Activated T-helper 1 cell treated with anti-CD3 and anti-CD28 coated beads, Interleukin-12 subunit alpha, Interleukin-12 subunit beta, Interleukin-2, Interleukin-4 antibody, amounts not matched to agents 30 ng/mL and 10 ng/mL and 1 ng/mL, durations not matched to agents 14 hours and 24 hours and 36 hours (primary cell): ENCODE measurements at places on chromosomes 16 and 17.

- peaks cover 30% of the 10 kb centered on the region for H3K4me1 ChIP-seq
- no peak overlapping the region for H3K27ac ChIP-seq
- H3K27me3 ChIP-seq: peaks cover 2% of the 10 kb centered on the region
- no peaks in the 10 kb centered on the region for H3K36me3 ChIP-seq
- no peak overlapping the region for H3K4me3 ChIP-seq
These were observed 92.9 kb downstream of the C16orf78 start for GRCh38 chr16:49466529-49466831.

- no peaks in the 10 kb centered on the region for H3K36me3 ChIP-seq
- no peak overlapping the region for H3K4me3 ChIP-seq
- H3K4me1 ChIP-seq: no peaks in the 10 kb centered on the region
These were observed 276.5 kb downstream of the KIF2B start for GRCh38 chr17:54099221-54099620.

DNA sequence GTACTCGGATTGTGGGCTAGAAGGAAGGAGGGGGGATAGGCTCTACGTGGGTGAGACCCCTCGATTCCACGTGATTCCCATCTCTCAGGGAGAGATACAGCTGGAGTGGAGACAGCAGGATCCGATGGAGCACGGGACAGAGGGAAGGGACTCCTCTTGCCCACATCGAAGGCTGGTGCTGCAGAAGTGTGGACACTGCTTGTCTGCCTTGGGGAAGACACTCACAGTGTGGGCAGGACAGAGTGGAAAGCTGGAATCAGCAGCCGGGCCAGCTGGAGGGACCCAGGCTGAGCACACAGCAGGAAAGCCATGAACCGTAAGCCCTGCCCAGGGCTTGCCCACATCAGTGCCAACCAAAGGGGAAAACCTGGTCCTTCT is 42.1 kb upstream of the RPH3AL start:
- no peak for DNase-seq
- peaks cover 6% of the 10 kb centered on the region for H3K4me1 ChIP-seq
- H3K27me3 ChIP-seq: no peaks in the 10 kb centered on the region
- H3K27ac ChIP-seq: no peak overlapping the region
- H3K4me3 ChIP-seq: no peak overlapping the region
- peaks cover 12% of the 10 kb centered on the region for H3K36me3 ChIP-seq

- peaks cover 73% of the 10 kb centered on the region for H3K4me1 ChIP-seq
- H3K4me3 ChIP-seq: peak overlapping the region; percentile 82
- peaks cover 4% of the 10 kb centered on the region for H3K27me3 ChIP-seq
- DNase-seq: no peak
- peak overlapping the region; percentile 75 for H3K27ac ChIP-seq
- H3K36me3 ChIP-seq: peaks cover 8% of the 10 kb centered on the region
These were observed 2.3 kb downstream of the DLG4 start for GRCh38 chr17:7217113-7217987.

GRCh38 chr17:5672815-5673430 is 88.6 kb upstream of the NLRP1 start:
- no peak overlapping the region for H3K4me3 ChIP-seq
- peaks cover 10% of the 10 kb centered on the region for H3K27me3 ChIP-seq
- DNase-seq: no peak
- no peaks in the 10 kb centered on the region for H3K36me3 ChIP-seq

- H3K27me3 ChIP-seq: peaks cover 22% of the 10 kb centered on the region
- no peak overlapping the region for H3K4me3 ChIP-seq
- H3K4me1 ChIP-seq: no peaks in the 10 kb centered on the region
- peaks cover 2% of the 10 kb centered on the region for H3K36me3 ChIP-seq
- DNase-seq: no peak
These were observed 54.3 kb upstream of the B4GALNT2 start for GRCh38 chr17:49078248-49078647.

DNA sequence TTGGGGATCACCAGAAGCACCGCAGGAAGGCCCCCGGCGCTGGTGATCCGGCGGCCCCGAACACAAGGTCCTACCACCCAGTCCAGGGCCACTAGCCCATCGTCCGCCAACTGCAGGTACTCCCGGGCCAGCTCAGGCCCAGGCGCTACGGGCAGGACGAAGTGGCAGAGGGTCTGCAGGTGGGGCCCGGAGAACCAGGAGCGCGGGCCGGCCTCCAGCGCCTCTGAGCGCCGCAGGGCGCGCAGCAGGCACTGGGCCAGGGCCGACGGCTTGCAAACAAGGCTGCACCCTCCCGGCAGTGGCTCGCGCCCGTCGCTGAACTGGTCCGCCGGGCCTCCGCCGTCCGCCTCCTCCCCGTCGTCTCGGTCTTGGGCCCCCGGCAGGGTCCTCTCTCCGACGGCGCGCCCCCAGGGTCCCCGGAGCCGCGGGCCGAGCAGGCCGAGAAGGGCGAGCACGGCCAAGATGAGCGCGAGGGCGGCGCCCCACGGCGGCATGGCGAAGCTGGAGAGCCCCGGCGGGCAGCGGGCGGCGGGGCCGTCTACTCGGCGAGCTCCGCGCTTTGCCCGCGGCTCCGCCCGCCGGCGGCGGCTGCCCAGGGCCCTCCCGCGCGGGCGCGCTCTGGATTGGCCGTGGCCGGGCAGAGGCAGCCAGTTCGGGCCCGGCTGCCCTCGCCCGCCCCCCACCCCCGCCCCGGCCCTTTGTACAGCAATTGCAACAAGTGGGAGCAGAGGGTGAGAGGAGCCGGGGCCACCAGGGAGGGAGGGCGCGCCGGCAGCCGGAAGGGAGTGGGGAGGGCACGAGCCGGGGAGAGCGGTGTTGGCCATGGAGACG is at the start of gene ABHD15:
ABHD15 (minus strand) TSS at position 565 of the 831 bp plus-strand sequence; CDS start at position 494, 71 bp downstream.
- peaks cover 1% of the 10 kb centered on the region for H3K27me3 ChIP-seq
- peak; percentile 62 for DNase-seq
- H3K4me1 ChIP-seq: peaks cover 20% of the 10 kb centered on the region
- H3K4me3 ChIP-seq: peak within 1 kb of the TSS; percentile 93

DNA sequence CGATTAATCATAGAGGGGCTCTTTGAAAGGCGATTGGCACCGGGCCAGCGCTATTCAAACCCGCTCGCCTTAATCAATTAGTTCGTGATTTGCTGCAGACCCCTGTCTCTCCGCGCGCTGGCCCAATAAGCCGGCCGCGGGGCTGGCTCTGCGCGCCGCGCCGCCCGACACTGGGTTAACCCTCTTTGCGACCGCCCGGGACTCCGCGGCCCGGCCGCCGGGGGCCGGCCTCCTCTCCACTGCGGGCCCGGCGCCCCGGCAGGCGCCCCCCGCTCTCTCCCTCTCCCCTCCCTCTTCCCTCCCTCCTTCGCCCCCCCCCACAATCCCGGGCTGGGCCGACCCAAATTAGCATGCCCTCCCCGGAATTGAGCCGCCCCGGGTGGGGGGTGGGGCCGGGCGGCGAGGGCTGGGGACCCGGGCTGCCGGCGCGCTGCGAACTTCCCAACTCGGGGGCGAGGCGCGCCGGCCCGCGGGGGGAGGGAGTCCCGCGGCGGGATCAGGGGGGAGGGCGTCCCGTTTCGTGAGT is 428 bp upstream of the SALL1 start:
- no peak overlapping the region for H3K4me3 ChIP-seq
- H3K4me1 ChIP-seq: no peaks in the 10 kb centered on the region
- peaks cover 65% of the 10 kb centered on the region for H3K27me3 ChIP-seq

DNA sequence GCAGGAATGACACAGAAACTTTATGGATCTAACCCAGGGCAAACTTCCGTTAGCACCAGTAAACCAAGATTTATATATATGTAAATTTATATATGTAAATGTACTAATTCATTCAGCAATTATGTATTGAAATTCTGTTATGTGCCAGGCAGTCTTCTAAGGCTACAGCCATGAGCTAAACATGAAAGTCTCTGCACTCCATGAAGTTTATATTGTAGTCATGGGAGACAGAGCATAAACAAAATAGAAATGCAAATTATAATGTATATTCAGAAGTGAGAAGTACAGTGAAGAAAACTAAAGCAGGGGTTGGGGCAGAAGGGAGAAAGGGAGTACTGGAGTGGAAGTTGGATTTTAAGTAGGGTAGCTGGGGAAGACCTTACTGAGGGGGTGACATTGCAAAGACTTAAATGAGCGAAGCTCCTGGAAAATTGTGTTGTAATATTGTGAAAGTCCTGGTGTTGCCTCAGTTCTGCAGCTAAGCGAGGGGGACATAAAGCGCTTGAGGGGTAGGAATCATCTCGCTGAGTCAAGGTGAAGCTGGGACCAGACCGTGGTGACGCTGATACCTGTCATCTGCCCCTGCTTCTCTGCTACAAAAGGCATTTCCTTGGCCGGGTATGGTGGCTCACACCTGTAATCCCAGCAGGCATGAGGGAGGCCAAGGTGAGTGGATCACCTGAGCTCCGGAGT is 64.8 kb downstream of the YPEL2 start:
- H3K27ac ChIP-seq: no peak overlapping the region
- H3K4me3 ChIP-seq: no peak overlapping the region
- no peaks in the 10 kb centered on the region for H3K27me3 ChIP-seq

GRCh38 chr16:50151756-50152155 is 1.4 kb upstream of the TENT4B start:
- H3K27me3 ChIP-seq: no peaks in the 10 kb centered on the region
- H3K4me1 ChIP-seq: peaks cover 34% of the 10 kb centered on the region
- peak overlapping the region; percentile 94 for H3K27ac ChIP-seq
- H3K36me3 ChIP-seq: peaks cover 5% of the 10 kb centered on the region
- no peak for DNase-seq

DNA sequence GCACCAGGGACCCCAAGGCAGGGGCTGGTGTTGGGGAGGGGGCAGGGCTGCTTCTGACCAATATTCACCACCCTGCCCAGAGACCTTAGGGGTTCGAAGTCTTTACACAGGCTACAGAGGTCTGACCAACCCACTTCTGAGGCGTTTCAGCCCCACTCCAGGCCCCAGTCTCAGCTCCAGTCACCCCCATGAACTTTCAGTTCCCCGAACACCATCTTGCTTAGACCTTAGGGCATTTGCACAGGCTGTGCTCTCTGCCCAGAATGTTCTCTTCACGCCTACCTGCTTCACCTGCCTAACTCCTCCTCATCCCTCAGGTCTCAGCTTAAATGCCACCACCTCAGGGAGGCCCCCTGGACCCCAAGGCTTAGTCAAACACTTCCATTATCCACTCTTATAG is 25.8 kb upstream of the CPNE2 start:
- H3K27ac ChIP-seq: no peak overlapping the region
- H3K4me3 ChIP-seq: no peak overlapping the region
- H3K36me3 ChIP-seq: peaks cover 51% of the 10 kb centered on the region
- peaks cover 11% of the 10 kb centered on the region for H3K4me1 ChIP-seq

- peak overlapping the region; percentile 86 for H3K27ac ChIP-seq
- H3K27me3 ChIP-seq: no peaks in the 10 kb centered on the region
- H3K4me1 ChIP-seq: peaks cover 69% of the 10 kb centered on the region
- peaks cover 54% of the 10 kb centered on the region for H3K36me3 ChIP-seq
- no peak for DNase-seq
These were observed 8.6 kb downstream of the SLC7A5 start for GRCh38 chr16:87860553-87861299.

DNA sequence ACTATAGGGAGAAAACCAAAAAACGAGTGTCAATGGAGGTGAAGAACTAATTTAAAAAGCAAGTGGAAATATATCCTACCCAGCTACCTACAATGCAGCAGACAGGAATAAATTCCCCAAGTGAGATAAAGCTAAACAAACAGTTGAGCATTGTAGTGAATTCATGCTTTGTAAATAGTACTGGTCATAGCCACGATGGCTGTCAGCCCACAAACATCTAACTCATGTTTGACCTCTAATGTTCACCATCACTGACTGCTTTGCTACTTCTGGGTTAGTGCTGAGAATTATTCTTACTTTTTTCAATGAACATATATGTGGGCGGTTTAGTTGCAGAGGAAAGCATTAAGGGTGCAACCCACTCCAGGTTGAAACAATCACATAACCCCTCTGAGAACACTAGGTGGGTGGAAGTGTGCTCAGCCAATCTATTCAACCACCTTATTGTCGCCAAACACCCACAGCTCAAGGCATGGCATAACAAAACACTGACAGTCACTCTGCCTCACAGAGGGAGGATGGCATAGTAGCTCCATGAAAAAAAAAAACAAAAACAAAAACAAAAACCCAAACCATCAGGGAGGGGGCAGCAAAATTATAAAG is 264.1 kb downstream of the ZFHX3 start:
- no peak for DNase-seq
- peaks cover 30% of the 10 kb centered on the region for H3K27me3 ChIP-seq
- H3K36me3 ChIP-seq: no peaks in the 10 kb centered on the region
- H3K27ac ChIP-seq: peak overlapping the region; percentile 49

DNA sequence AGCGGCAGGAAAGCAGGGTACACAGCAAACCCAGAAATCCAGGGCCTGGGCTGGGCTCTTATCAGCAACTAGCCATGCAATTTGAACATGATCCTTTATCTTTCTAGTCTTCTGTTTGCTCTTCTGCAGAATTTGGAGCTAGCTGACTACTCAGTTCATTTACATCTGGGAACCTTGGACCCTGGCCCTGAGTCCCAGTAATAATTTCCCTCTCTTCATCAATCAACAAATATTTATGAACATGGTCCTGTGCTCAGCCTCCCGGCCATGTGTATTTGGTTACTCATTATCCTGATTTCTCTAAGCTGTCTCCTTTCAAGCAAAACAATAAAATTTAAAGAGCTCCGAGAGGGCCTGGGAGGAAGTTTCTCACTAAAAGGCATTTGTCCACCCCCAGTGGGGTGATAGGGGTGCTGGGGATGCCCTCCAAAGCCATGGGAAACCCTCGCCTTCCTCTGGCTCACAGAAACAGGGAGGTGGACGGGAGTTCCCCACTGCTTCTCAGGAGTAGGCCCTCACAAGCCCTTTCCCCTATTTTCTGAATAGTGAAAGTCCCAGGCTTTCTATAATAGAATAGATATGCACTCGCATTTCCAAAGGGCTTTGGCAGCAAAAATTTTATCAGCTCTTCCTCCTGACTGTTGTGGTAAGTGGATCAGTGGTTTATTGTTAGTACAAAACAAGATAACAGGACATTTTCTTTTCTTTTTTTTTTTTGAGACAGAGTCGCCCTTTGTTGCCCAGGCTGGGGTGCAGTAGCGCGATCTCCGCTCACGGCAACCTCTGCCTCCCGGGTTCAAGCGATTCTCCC is 6.9 kb upstream of the WDR59 start:
- no peaks in the 10 kb centered on the region for H3K36me3 ChIP-seq
- H3K27ac ChIP-seq: no peak overlapping the region
- peaks cover 15% of the 10 kb centered on the region for H3K27me3 ChIP-seq
- no peak for DNase-seq
- no peaks in the 10 kb centered on the region for H3K4me1 ChIP-seq
- H3K4me3 ChIP-seq: no peak overlapping the region

DNA sequence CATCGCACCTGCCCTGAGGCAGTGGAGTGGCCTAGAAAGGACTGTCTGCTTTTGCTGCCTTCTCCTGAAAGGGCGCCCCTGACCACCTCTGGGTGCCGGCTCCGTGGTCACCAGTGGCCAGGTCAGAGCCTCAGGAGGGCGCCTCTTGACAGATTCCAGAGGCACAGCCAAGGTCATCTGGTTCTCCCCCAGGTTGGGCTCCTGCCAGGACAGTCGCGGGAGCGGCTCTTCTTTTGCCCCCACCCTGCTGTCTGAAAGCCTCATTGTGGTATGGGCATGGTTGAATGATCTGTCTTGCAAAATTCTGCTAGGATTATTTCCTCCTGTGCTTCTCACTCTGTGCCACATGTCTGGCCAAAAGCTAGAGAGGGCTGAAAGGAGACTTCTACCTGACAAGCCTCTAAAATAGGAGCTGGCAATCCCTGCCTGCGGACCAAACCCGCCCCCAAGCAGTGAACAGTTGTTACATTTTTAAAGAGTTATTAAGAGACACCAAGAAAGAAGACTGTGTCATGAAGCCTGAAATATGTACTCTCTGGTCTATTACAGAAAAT is 82.8 kb downstream of the SNX29 start:
- H3K27me3 ChIP-seq: no peaks in the 10 kb centered on the region
- H3K4me1 ChIP-seq: peaks cover 8% of the 10 kb centered on the region
- no peak overlapping the region for H3K4me3 ChIP-seq
- no peak overlapping the region for H3K27ac ChIP-seq
- no peak for DNase-seq
- no peaks in the 10 kb centered on the region for H3K36me3 ChIP-seq

GRCh38 chr16:54216688-54217087 is 69.9 kb downstream of the IRX3 start:
- H3K36me3 ChIP-seq: no peaks in the 10 kb centered on the region
- DNase-seq: no peak
- no peak overlapping the region for H3K4me3 ChIP-seq
- no peak overlapping the region for H3K27ac ChIP-seq
